Thoracic aorta (tissue), 2 donors: ENCODE measurements at places on chromosomes 5 and 9.

DNA sequence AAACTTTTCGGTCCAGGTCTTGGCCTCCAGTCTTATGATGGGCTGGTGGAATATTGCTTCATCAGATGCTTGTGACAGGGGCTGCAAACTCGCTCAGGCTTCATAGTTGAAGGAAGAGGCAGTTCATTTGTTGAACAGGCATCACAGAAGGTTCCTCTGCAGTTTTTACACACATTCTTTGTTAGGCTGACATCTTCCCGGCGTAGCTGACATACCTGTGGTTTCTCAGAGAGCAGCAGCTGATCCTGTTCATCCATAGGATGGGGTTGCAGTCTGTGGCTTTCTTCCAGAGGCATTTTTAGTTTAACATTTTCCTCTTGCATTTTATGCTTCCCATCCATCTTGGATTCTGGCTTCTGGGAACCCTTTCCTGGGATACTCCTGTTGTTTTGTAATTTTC lies 1255.2 kb downstream of the EFNA5 start:
- no peak for DNase-seq

DNA sequence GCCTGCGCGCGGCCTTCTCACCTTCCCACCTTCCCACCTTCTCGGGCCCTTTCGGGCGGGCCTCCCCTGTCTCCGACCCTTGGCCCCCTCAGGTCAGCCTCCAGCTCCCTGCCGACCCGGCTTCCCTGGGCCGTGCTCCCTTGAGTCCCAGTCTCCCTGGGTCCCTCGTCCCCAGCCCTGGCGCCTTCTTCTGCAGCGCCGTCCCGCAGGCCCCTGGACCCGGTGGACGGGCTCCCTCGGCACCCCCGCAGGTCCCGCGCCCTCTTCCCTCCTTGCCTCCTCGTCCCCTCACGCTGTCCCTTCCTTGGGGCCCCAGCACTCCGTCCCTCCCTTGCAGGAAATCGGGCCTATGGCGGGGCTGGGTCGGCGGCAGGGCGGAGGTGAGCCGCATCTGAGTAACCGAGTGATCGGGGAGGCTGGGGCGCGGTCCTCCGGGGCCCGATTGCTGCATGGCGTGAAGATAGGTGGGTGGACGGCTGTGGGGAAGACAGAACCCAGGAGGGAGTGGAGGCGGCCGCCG lies 7.6 kb downstream of the ARPC5L start:
- DNase-seq, result no peak

- DNase-seq, result no peak
Measured at GRCh38 chr9:137299938-137300337, 2.1 kb downstream of the NRARP start.

DNA sequence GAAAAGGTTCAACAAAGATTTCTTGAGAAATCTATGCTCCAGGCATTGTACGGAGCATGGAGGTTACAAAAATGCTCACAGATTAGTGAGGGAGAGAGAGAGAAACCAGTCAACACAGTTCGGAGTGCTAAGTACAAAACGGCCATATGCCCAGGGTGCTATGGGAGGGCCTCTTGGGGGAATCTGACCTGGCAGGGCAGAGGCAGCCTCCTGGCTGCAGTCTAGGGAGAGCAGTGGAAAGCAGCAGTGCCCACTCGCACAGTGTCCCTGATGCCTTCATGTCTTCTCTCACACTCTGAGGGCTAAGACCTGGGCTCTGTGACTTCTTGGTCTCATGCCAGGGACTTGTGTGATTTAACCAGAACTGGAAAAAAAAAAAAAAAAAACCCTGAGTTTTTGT lies 29.8 kb upstream of the SMC5 start:
- no peak for DNase-seq

GRCh38 chr5:110815916-110816605 lies 77.3 kb downstream of the SLC25A46 start:
- no peak for DNase-seq

GRCh38 chr5:128253880-128254279 lies 170.3 kb downstream of the SLC12A2 start:
- DNase-seq, result no peak

GRCh38 chr9:86046930-86047341 lies 52.4 kb downstream of the GOLM1 start:
- no peak for DNase-seq

DNA sequence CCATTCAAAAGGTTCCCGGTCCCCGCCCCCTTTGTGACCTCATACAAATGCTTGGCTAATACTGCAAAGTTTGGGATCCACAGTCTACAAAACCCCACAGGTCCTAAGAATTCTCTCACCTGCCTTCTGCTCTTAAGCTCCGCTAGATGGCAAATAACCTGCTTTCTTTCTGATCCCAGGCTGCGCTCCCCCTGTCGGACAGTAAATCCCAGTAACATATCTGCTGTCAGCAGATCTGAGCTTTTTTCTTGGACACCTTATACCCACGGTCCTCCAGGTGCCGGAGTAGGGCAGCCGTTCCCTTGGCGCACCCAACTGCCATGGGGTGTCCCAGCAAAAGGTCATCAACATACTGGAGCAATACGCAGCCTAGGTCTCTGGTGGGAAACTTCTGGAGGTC lies 39.0 kb upstream of the PPP1R26 start:
- DNase-seq, result no peak

GRCh38 chr9:127308652-127309434 lies 44.3 kb downstream of the GARNL3 start:
- no peak for DNase-seq

- DNase-seq, result no peak
Measured at GRCh38 chr9:112793213-112793810, 42.8 kb downstream of the SNX30 start.

GRCh38 chr9:9246726-9247125 lies 1366.1 kb downstream of the PTPRD start:
- no peak for DNase-seq

DNA sequence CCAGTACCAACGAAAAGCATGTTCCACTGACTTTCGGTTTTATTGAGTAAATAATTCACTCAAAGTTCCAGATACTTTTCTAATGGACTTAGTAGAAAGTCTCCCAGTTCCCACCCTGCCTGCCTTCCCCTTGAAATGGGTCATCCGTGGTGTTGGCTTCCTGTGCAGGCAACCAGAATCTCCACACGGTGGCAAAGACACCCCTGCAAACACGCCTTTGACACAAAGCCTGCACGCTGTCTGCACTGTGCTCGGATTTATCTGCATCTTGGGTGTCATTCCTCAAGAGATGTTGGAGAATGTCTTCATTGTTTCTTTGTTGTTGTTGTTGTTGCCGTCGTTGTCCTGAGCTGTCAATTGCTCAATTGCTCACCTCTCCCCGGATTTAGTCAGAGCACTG lies 150.0 kb upstream of the IRX2 start:
- no peak for DNase-seq

DNA sequence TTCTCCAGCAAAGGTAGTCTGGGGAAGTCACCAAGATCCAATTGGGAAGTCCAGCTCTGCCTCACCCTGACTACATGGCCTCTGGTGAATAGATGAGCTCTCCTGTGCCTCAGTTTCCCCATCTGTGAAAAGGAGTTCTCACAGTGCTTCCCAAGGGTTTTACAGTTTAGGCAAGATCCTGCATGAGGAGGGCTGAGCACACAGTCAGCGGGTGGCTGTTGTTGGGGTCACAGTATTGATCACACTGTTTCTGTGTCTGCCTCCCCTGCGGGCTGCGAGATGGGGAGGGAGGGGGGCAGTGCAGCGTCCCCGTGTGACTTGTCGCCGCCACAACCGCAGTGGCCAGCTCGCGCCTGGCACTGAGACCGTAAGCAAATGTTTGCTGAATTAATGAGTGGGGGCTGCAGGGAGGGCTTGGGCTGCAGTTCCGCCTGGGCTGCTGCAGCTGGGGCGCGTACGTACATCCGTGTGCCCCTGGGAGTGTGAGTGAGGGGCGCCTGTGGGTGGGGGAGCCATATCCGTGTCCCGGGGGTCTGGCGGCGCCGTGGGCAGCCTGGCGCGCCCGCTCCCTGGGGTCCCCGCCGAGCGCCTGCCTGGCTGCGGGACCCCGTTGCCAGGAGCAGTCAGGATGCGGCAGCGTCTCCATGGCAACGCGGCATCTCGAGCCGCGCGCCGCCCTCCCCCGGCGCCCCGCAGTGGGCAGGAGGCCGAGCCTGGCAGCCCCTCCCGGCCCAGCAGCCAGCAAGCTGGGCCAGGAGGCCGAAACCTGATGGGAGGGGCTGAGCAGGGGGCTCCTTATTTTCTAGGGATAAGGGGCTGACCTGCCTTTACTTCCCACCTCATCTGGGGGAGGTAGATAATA lies 31.4 kb upstream of the PSD2 start:
- DNase-seq, result no peak

DNA sequence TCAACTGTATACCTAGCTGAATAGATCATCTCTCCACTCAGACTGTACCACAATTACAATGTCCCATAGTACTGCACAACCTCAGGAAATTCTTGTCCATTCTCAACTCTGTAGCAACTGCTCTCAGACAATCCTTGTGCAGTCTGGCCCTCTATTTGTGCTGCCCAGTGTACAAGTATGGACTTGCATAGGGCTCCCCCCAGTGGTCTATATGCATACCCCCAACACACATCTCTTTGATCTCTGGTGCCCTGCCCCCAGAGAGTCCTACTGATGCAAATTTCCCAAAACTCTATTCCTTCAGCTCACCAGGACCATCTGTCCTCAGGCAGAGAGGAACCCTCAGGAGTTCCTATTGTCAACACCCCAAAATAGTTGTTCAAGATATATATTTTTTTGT lies 205.3 kb downstream of the SLCO4C1 start:
- no peak for DNase-seq

GRCh38 chr5:90655423-90655822 lies 96.8 kb downstream of the ADGRV1 start:
- no peak for DNase-seq

DNA sequence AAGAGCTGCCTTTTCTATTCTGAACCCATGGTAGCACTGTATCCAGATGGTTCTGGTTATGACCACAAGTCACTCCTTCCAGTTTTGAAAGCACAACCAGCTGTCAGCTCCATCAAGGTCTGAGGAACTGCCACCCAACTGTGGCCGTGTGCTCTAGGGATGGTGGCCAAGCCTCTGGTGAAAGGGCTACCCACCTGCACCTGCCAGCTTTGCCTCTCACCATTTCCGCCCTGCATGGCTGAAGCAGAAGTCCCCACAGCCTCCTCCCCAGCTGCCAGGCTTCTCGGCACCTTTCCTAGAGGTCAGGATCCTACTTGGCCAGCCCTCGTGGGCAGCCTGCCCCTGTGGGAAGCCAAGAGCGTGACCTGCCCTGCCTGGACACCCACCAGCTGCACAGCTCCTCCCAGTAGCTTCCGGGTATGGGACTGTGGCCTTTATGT lies 16.8 kb downstream of the SEMA5A start:
- no peak for DNase-seq

- no peak for DNase-seq
Measured at GRCh38 chr5:181222630-181223057, 437 bp upstream of the TRIM41 start.

DNA sequence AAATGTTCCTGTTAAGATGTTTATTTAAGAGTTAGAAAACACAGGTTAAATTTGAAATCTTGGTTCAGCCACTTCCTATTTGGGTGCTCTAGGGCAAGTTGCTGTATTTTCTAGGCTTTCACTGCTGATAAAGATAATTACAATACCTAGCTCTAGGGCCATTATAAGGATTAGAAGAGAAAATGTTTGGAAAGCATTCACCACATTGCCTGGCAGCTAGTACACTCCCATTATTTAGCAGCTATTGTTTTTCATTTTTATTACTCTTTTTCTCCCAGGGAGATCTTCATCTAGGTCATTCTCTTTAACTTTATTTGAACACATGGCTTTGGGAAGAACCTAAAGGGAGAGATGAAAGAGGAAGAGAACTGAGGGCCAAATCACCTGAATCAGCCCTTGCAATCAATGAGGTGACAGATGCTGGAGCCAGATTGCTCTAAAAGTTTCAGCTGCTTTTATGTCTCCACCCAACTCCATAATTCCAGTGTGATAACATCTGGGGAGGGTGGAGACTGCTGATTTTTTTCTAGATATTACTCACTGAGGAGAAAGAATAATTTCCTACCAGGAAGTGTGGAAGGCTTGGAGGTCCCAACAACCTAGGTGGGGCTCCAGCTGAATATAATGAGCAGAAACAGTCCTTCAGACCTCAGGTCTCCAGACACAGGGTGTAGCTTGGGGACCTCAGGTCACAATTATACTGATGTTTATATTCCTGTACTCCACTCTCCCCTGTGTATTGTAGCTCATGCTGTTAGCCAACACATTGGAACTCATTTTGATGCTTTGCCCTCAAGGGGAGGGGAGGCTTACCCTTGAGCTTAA lies 640.0 kb downstream of the RAB3C start:
- DNase-seq, result no peak

GRCh38 chr5:82851471-82851870 lies 225.7 kb downstream of the TMEM167A start:
- no peak for DNase-seq

GRCh38 chr5:179815491-179816249 lies 5.0 kb upstream of the SQSTM1 start:
- DNase-seq, result no peak

DNA sequence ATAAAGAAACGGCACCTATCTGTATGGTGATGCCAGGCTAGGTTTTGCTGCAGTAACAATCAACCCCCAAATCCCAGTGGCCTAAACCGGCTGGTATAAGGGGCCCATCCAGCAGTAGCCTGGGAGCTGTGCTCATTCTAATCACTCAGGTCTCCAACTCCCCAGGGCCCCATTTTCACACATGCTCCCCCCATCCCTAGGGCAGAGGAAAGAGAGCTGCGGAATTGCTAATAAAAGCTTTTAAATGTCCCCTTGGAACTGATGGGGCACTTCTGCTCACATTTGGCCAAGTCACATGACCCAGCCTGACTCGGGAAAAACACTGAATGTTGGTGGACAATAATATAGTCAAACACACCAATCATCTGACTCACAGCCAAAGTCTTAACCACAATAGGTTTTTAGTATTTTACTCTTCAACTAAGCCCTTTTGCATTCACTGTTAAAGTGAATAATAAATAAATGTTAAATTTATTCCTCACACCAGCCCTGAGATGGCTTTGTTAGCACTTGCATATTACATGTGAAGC lies 1.6 kb downstream of the FBLL1 start:
- DNase-seq, result no peak

DNA sequence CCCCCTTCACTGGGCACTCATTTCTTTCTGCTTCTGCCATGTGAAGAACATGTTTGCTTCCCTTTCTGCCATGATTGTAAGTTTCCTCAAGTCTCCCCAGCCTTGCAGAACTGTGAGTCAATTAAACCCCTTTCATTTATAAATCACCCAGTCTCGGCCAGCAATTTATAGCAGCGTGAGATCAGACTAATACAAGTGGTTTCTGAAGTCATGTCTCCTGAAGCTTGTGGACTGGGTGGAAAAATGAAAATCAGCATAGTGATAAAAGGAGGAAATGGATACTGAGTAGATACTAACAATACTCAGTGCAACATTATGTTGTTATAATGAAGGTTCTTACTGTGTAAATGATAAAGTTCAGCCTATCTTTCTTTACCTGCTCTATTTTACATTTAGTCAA lies 35.1 kb downstream of the NNT start:
- no peak for DNase-seq

- DNase-seq, result no peak
Measured at GRCh38 chr5:141850244-141850768, 27.9 kb downstream of the PCDH1 start.

DNA sequence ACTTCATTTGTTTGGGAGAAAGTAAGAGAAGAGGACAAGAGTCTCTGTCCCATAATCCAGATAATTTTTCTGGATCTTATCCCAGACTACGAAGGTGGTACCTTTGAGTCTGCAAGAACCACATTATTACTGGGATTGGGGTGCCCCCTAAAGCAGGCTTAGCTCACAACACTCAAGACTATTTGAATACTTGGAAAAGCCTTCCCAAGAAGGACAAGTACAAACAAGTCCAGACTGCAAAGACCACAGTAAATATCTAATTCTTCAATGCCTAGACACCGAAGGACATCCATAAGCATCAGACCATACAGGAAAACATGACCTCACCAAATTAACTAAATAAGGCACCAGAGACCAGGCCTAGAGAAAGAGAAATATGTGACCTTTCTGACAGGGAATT lies 40.2 kb upstream of the TMED7 start:
- DNase-seq, result no peak
